ELR (cell line): ENCODE measurements at places on chromosomes 7 and 10.
A peak's percentile ranks its signal among the peaks of the same experiment; 100 is the strongest.

GRCh38 chr10:33612551-33612950 lies 278.1 kb upstream of the NRP1 start:
- DNase-seq = peak; percentile 49

DNA sequence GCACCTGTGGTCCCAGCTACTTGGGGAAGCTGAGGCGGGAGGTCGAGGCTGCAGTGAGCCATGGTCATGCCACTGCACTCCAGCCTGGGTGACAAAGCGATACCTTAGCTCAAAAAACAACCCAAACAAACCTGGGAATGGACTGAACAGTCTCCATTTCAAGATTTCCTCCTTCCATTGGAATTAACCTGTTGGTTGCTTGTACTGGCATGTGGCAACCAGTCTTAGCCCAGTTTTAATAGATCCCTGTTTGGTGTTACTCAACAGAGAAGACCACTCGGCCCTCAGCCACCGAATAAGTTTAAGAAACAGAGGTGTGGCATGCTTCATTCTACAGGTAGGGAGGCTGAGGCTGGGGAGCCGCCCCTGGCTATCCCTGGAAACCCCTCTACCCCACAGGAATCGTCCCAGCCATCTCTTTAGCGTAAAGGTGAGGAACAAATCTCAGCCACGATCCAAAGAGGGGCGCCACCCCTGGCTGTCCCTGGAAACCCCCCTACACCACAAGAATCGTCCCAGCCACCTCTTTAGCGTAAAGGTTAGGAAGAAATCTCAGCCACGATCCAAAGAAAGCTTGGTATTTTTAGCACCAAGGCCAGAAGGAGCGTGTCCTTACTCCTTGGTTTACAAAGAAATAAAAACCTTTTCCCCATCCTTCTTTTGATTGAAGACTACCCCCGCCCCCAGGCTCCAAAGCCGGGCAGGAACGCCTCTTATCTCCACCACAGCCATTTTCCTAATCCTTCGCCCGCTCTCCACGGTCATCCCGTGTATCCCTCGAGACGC lies 861 bp upstream of the TSPAN14 start:
- peak; percentile 8 for DNase-seq

GRCh38 chr7:55569797-55570196 lies 2.5 kb downstream of the VOPP1 start:
- DNase-seq = no peak

DNA sequence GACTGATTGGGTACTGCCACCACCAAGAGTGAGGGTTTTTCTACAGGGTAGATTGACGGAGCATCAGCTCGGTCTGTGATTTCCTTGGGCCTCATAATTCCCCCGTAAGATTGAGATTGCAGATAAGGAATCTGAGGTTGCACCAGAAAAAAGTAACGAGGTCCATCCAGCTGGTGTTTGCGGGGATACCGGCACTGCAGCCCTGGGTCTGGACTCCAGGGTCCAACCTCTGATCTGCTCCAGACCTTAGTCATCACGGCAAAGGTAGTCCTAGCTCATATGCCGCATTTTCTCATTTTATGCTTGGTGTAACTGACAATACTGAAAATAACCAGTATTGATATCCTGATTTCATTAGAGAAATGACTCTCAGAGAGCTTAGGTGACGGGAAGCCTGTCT lies 3.9 kb downstream of the CARD11 start:
- DNase-seq = no peak

GRCh38 chr10:33326933-33327332 lies 7.5 kb downstream of the NRP1 start:
- DNase-seq = no peak

- peak; percentile 83 for DNase-seq
Observed at GRCh38 chr7:54932818-54933543, 85.8 kb upstream of the EGFR start.

DNA sequence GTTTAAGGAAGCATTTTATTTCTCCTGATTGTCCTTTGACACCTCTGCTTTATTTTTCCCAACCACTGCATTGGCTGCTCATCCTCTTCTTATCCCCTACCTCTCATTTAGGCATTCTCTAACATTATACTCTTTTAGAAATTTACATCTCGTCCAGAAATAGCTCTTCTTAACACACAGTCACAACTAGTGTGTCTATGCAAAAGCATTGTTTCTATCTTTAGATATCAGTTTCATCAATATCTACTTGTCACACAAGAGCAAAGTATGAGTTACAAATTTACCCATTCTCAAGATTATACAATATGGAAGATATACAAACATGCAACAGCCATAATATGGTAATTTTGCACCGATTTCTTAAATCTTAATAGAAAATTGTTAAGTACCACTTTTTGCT lies 35.7 kb upstream of the MDFIC start:
- DNase-seq = no peak

GRCh38 chr7:90613088-90613498 lies 17.0 kb downstream of the CDK14 start:
- peak; percentile 6 for DNase-seq

- DNase-seq = peak; percentile 70
Observed at GRCh38 chr7:81846398-81846797, 76.6 kb upstream of the HGF start.

DNA sequence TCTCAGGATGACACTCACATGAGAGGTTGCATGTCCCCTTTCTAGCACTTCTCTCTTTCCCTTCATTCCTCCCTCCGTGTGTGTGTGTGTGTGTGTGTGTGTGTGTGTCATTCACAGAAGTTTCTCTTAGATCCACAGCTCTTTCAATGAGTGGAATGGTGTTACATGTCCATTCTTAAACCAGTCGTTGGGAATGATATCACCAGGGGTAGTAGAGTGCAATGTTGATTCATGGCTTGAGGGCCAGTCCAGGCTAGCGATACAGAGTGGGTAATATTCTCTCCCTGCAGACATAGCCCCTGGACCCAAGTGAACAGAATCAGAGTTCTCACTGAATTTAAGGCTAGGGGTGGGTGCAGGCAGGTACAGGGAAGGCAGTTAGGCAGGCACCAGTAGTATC lies 187.8 kb downstream of the SDK1 start:
- DNase-seq = no peak

GRCh38 chr10:114316744-114317143 lies 77.7 kb downstream of the VWA2 start:
- no peak for DNase-seq

DNA sequence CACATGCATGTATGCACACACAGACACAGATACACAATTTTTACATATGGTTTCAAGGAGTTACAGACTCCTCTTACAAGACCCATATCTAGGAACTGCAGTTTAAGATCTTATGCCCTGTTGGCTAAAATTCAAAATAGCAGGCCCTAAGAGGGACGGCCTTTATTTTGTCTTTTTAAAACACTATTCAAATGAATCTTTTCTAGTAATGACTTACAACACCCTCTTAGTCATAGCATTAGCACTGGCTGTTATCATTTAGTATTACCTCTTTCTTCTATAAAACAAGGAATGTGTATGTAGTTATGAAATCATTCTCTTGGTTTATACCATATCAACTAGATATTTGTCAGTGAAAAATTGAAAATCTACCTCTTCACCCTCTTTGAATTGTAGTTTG lies 15.3 kb downstream of the PAPSS2 start:
- DNase-seq = peak; percentile 69

- no peak for DNase-seq
Observed at GRCh38 chr7:127927348-127927696, 103.9 kb downstream of the LRRC4 start.

DNA sequence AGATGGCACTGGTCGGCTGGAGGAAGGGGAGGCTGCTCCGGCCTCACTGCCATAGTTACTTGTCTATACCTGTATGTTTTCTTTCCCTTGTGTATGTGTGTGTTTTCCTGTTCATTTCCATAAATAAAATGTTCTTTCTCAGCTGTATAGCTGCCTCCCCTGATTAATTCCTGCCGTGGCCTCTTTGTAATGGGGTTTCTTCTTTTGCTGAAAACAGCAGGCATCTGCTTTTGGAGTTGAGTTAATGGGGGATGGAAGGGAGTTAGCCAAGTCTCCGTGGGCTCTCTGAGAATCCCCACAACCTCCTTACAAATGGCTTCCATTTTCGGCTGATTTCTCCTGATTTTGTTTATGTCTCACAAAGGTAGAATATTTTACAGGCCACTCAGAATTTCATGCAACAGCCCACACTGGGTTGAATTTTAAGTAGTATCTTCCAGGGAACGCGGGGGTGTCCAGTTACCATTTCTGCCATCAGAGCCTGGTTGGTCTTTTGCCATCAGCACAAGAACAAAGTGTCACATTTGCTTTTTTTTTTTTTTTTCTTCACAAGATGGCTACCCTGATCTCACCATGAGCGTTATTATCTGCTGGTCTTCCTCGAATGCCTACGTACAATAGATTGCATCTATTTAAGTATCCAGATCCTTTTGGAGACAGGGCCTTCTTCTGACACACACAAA lies 88.1 kb upstream of the NRP1 start:
- no peak for DNase-seq

DNA sequence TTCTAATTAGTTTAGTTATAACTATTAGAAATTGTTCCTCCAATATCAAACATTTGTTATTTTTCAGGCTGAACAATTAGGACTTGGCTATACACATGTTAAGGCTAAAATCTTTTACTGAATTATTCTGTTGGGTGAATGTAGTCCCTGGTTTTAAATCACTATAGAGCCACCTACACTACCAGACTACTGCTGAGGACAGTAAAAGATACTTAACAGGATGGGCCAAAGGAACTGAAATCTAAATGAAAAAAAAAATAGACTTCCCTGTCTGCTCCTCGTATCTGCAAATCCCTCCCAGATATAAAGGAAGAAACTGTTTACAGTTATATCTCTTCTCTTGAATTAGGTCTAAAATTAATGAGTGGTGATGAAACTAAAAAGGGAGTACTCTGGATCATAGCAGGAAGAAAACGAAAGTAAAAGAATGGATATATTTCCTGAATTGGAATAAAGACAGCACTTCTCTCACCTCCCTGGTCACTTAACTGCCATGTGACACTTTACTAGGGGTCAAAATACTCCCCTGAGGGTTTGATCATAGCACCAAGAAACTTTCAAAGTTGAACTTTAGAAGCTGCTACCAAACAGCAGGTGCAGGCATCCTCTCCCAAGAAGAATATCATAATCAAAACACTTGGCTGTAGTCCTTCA lies 12.7 kb downstream of the FBXW4 start:
- DNase-seq = peak; percentile 26

DNA sequence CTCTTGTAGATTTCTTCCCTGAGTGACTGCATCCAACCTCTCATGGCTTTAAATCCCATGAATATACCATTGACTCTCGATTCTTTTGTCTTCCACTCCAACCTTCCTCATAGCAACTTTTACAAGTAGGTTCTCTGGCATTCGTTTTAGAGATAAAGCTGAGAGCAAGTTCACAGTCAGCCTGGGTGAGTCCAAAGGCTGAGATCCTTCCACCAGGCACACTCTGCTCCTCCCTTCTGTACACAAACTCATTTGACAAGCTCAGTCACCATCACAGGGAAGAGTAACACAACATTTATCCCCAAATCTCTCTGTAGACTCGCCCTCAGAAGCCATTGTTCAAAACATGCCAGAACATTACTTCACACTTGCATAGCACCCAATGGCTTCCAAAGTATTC lies 10.9 kb downstream of the CTTNBP2 start:
- no peak for DNase-seq

GRCh38 chr7:90094030-90094429 lies 60.2 kb upstream of the STEAP1 start:
- DNase-seq = no peak

- DNase-seq = no peak
Observed at GRCh38 chr10:132099389-132100090, 33.8 kb downstream of the JAKMIP3 start.

DNA sequence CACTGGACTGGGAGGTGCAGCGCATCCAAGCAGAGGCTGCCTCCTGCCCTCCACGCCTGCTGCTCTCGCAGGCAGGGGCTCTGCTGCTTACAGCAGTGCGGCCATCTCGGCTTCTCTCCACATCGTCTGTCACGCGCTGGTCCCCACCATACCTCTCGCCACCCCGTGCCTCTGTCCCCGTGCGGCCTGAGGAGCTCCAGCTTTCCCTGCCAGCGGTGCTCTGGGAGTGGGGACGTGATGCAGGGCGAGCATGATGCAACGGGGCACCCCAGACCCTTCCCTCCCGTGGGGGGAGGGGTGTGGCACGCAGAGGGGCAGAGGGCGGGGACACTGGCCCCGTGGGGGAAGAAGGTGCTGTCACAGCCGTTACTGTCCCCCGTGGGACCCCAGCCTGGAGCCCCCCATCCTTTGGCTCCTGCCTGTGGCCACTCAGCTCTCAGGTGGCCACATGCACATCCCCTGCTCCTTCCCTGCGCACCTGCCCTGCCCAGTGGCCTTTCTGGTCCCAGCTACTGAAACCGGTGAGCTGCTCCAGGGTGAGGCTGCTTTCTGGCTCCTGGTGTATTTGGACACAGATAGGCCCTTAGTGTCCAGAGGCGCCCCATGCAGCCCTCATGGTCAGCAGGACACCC lies 9.0 kb downstream of the GET4 start:
- no peak for DNase-seq

DNA sequence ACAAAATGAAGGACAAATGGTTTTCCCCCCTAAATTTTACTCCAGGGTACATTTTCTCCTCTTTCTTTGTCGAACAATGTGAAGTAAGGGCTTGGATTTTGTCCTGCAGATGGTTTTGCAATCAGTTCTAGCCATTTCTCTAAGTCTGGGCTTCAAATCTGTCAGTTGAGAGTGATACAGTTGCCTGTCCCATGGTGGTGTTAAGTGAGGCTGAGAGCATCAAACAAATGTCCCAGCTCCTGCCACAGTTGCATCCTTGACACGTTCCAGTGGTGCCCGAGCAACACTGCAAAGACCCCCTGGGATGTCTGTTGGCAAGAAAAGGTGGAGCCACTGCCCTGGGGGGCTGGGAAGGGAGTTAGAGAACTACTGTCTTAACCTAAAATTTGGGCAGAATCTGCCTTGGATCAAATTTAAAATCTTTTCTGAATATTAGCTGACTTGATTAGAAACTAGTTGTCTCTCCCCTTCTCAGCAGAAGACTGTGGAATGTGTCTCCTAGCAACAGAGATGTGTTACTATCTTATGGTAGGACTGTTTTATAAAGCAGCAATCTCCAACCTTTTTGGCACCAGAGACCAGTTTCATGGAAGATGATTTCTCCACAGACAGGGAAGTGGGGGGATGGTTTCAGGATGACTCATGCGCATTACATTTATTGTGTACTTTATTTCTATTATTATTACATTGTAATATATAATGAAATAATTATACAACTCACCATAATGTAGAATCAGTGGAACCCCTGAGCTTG lies 102.0 kb upstream of the STEAP1B start:
- DNase-seq = peak; percentile 58

- no peak for DNase-seq
Observed at GRCh38 chr10:86967481-86967941, 771 bp upstream of the ADIRF start.

DNA sequence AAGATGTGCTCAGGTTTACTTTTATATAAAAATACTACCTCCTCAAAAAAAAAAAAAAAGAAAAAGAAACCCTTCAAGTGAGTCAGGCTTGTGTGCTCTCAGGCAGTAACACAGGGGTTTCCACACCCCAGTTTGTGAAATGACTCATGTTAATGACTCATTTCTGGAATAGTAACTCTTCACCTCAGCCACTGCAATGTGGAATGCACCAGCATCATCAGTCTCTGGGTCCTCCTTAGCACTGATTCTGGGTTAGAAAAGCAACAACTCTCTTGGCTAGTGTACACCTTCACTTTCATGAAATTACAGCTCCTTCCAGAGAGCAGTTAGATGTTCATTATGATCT lies 110.6 kb downstream of the EMX2 start:
- peak; percentile 96 for DNase-seq
